ENCODE measurements at places on chromosomes 13 and 19.

DNA sequence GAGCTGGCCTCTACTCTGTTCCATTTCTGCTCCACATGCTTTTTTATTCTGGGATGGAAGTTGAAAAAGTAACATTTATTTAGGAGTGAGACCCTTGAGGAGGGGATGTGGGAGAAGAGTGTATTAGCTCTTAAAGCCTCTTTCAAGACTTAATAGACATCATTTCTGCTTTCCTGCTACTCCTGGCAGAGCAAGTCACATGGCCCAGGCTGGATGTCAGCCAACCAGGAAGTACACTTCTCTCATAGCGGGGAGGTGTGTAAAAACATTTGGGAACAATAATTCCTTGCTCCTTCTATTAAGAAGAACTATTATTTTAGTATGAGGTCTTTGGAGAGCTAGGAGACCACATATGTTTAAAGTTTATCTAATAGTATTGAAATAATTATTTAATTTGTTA is 40.6 kb upstream of the FAM216B start:
- DNase-seq: no peak

DNA sequence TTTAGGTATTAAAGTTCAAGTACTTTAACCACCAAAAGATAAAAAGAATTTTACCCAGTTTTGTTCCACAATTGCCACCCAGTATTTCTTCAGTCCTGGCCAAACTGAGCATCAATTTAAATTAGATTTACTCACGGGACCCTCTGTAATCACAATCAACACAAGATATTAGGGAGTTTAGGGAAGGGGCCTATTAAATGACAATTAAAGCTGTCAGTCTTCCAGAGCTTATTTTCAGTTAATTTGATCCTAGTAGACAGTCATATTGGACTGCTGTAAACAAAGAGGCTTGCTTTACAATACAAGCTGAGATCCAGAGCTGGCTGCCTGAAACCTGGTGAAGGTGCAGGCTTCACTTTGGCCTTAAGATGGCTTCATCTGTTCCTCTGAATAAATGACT is 321.2 kb upstream of the NBEA start:
- no peak for DNase-seq

- no peak for DNase-seq
Observed at GRCh38 chr19:5048091-5048726, 79.3 kb downstream of the KDM4B start.

DNA sequence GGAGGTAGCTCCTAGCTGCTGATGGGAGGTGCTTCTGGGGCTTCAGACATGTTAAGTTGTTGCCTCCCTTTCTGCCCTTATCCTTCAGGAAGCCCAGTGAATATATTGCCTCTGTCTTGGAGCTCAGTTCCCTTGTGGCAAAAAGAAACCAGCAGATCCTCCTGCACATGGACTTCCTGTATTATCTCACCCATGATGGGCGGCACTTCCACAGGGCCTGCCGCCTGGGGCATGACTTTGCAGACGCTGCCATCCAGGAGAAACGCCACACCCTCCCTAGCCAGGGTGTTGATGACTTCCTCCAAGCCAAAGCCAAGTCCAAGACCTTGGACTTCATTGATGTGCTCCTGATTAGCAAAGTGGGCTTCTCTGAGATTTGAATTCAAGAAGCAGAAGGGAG is 6.0 kb upstream of the CYP4F12 start:
- DNase-seq: no peak

GRCh38 chr13:33645591-33646554 is 172.1 kb upstream of the RFC3 start:
- no peak for DNase-seq

- DNase-seq: no peak
Observed at GRCh38 chr13:101681834-101682233, 229.4 kb downstream of the ITGBL1 start.

- no peak for DNase-seq
Observed at GRCh38 chr19:30895946-30896345, 453.3 kb downstream of the TSHZ3 start.

All from cortex of kidney (tissue), 1 donor.